DMS79 (cell line): ENCODE measurements at places on chromosomes 7 and 10.

GRCh38 chr7:98126311-98127142 lies 19.9 kb downstream of the LMTK2 start:
- no peak for DNase-seq

GRCh38 chr10:35459449-35459847 lies 123.1 kb downstream of the CCNY start:
- DNase-seq = no peak

DNA sequence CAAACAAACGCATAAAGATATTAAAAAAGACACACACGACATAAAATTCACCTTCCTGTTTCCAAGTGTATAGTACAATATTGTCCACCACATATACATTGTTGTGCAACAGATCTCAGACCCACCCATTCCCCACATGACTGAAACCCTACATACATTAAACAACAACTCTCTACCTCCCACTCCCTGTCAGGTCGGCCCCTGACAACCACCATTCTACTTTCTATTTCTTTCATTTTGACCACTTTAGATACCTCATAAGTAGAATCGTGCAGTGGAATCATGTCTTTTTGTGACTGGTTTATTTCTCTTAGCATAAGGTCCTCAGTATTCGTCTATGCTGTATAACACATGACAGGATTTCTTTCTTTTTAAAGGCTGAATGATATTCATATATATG lies 320.5 kb downstream of the BBS9 start:
- DNase-seq = no peak

DNA sequence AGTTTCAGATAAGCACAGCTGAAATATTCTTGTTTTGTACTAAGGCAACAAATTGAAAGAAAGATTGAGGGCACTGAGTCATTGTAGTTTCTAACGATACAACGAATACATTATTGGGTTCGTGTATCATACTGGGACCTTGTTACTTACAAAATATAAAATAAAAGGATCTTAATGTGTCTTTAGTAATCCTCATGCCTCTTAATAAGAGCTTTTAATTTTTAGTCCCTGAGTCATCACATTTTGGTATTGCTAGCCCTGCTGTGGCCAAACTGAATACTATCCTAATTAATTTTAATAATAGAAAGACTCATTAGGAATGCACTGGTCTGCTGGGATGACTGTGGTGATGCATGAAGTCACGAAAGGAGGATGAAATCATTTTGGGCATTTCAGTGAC lies 309.7 kb downstream of the EXOC4 start:
- no peak for DNase-seq

DNA sequence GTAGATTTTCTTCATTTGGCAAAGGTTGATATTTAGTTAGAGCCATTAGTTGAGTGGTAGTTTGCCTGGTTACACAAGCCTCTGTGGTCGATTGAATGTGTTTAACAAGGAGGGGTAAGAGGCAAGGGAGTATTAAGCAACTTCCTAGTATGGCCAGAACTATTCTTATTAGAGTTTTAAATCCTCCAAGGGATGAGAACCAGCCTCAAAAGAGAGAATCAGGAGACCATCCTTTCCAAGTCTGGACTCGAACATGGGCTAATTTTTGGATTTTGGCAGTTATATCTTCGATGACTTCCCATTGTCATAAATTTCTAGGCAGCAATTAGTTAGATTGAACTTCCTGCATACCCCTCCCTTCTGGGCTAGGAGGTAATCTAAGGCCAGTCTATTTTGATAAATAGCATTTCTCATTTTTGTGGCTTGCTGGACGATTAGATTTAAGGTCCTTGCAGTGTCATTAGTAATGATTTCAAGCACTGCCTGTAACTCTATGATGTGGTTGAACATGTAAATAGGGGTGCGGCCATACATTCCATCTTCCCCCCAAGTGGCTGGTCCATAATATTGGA lies 219.5 kb upstream of the KCND2 start:
- no peak for DNase-seq

- DNase-seq = no peak
Observed at GRCh38 chr10:69458430-69459100, 7.3 kb downstream of the TSPAN15 start.

DNA sequence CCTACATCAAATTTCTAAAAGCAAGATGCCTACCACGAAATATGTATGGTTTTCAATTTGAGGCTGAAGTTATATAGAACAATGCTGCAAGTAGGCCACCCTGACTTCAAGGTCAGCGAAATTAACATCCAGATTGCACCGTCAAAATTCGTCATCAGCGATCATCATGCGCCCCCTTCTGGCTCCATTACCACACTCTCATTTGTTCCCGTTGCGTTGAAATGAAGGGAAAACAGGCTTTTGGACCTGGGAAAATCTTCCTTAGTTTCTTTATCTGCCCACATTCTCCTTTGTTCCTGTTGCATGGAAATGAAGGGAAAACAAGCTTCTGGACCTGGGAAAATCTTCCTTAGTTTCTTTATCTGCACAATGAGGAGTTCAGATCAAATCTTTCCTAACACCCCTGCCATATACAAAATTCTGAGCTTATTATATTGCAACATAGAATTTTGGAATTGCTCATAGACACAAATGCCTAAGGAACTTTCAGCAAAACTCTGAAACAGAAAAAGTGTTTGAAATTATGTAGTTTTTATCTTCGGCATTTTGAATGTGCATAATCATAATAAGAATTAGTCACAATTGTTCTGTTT lies 98.2 kb upstream of the PRKCQ start:
- DNase-seq = no peak

DNA sequence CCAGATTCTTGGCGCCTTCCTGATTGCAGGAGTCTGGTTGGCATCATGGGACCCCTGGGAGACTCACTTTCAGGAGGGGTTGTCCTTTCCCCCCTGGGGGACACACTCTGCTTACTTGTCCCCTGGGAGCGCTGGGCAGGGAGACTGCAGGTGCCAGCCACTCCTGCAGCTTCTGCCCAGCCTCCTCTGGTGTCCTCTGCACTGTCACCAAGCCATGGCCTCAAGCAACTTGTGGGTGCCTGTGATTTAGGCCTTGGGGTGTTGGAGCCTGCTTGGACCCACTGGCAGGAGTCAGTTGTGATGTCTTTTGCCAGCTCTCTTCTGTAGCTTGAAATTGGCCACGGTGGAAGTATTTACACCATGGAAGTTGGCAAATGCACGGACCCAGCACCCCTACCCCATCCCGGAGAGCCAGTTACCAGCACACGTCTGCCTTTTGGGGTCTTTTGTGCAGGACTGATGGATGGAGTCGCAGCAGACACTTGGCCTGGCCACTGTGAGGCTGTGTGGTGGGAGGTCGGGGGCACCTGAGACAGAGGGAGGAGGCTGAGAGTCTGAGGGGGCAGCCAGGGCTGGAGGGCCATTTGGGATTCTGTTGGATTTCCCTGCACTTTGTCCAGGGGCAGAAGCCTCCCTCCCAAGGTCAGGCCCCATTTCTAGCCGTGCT lies 104.7 kb downstream of the LHPP start:
- DNase-seq = no peak

GRCh38 chr7:77205706-77206105 lies 6.1 kb upstream of the FGL2 start:
- no peak for DNase-seq

GRCh38 chr10:63539377-63539776 lies 18.2 kb downstream of the REEP3 start:
- DNase-seq = no peak

DNA sequence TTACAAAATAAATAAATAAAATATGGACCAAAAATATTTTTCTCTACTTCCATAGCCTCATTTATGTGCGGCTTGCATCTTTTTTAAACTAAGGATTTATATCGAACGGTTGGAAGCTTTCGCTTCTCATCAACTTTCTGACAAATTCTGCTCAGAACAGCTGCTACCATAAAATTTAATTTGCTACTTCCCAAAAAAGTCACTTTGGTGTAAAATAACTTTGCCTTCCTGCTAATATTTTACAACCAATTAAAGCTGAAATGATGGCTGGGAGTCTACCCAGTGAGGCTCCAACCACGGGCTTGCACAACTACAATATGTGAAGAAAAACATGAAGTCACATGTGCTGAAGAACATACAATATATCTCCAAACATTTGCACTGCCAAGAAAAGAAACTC lies 253.1 kb upstream of the NEBL start:
- DNase-seq = no peak

GRCh38 chr10:101848408-101848807 lies 4.8 kb upstream of the KCNIP2 start:
- no peak for DNase-seq

GRCh38 chr7:147771344-147771743 lies 819.2 kb upstream of the C7orf33 start:
- no peak for DNase-seq

DNA sequence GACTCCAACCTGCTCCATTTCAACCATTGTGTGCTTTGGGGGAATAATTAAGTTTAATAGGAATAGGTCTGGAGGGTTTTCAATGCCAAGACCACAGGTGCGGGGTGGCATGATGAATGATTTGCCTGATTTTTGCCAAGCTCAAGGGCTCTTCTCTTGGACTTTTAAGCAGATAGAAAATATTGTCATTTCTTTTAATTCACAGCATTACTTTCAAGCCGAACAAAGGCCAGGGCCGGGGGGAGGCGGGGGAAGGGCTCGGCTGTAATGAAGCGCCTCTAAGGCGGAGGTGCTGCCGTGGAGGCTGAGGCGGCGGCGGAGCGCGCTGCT lies 6.5 kb downstream of the PTF1A start:
- DNase-seq = peak; percentile 43

GRCh38 chr10:87093632-87094372 lies 841 bp downstream of the GLUD1 start:
- DNase-seq = no peak

DNA sequence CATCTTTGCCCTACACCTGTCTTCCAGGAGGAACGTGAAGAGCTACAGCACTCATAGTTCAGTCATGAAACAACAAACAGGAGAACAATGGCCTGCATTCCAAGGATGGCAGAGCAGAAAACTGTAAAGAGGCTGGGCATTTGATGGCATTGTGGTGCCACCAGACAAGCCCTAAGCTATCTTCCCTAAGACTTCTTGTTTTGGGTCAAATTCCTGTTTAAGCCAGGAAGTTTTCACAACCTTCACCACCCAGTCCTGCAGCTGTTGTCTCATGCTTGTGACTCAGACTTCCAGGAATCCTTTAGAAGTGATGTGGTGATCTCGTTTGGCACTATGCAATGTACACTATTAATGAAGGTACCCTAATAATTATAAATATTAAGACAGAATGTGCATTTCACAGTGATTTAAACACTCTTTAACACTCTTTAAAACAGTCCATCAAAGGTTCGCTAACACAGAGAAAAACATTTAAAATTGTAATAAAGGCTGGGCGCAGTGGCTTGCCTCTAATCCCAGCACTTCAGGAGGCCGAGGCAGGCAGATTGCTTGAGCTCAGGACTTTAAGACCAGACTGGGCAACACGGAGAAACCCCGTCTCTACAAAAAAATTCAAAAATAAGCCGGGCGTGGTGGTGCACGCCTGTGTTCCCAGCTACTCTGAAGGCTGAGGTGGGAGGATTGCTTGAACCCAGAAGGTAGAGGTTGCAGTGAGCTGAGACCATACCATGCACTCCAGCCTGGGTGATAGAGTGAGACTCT lies 2.7 kb upstream of the HERPUD2 start:
- DNase-seq = no peak

- no peak for DNase-seq
Observed at GRCh38 chr10:110447886-110448285, 49.8 kb upstream of the DUSP5 start.

DNA sequence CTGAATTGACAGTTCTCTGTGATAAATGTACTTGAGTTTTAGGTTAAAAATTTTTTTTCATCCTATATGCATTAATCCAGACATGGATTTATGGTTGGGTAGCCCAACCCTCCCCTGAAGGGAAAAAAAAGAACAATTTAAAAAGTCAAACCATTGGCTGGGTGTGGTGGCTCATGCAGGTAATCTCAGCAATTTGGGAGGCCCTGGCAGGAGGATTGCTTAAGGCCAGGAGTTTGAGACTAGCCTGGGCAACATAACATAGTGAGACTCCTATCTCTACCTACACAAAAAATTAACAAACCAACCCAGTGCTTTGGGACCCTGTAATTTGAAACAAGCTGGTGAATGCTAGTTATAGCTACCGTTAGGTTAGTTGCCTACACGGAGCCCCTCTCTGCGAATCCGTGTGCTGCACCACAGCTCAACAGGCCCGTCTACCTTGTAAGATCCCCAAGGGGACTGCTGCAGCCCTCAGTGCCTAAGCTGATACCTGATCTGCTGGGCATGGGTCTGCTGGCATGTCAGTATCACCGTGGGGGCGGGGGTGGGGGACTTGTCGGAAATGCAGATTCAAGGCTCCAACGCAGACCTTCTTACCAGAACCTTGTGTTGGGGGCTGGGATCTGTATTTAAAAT lies 32.8 kb downstream of the TSPAN14 start:
- DNase-seq = no peak

- DNase-seq = no peak
Observed at GRCh38 chr7:94972296-94972695, 64.9 kb downstream of the PPP1R9A start.

DNA sequence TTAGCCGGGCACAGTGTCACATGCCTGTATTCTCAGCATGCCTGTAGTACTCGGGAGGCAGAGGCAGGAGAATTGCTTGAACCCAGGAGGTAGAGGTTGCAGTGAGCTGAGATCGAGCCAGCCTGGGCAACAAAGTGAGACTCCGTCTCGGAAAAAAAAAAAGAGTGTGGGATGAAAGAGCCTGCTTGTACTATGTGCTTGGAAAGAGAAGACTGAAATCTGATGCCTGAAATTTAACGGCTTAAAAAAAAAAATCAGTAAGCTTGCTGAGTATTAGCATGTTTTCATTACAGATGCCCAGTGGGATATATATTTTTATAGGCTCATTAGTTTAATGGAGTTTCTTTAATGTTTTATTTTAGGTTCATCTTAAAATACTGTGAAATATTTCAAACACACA lies 4.2 kb downstream of the NT5C2 start:
- no peak for DNase-seq

- no peak for DNase-seq
Observed at GRCh38 chr7:604884-605531, 85.4 kb upstream of the PDGFA start.

GRCh38 chr7:50790381-50790780 lies 7.7 kb upstream of the GRB10 start:
- no peak for DNase-seq

- DNase-seq = no peak
Observed at GRCh38 chr10:122265896-122266295, 5.2 kb upstream of the BTBD16 start.

DNA sequence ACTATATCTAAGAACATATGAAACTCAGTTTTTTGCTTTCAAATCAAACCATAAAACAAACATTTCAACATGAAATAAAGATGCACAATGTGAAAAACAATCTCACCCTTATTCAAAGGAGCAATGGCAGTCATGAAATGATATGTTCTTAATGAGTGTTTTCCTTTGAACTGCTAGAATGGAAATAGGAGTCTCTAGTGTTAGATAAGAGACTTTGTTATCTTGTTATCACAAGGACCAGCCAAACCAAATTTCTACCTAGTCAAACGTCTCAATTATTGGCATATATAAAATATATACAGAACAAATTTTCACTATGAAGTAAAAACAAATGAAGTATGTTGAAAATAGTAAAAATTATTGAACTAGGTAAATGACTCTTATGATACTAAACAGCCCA lies 1.2 kb downstream of the VPS41 start:
- DNase-seq = no peak

GRCh38 chr7:2594599-2594998 lies 35.8 kb downstream of the IQCE start:
- no peak for DNase-seq

- DNase-seq = no peak
Observed at GRCh38 chr10:95415621-95416031, 124.8 kb upstream of the PDLIM1 start.
